ENCODE measurements at places on chromosomes 3 and 15.

GRCh38 chr3:82355228-82355627 is 593.8 kb upstream of the GBE1 start:
- no peak for DNase-seq

DNA sequence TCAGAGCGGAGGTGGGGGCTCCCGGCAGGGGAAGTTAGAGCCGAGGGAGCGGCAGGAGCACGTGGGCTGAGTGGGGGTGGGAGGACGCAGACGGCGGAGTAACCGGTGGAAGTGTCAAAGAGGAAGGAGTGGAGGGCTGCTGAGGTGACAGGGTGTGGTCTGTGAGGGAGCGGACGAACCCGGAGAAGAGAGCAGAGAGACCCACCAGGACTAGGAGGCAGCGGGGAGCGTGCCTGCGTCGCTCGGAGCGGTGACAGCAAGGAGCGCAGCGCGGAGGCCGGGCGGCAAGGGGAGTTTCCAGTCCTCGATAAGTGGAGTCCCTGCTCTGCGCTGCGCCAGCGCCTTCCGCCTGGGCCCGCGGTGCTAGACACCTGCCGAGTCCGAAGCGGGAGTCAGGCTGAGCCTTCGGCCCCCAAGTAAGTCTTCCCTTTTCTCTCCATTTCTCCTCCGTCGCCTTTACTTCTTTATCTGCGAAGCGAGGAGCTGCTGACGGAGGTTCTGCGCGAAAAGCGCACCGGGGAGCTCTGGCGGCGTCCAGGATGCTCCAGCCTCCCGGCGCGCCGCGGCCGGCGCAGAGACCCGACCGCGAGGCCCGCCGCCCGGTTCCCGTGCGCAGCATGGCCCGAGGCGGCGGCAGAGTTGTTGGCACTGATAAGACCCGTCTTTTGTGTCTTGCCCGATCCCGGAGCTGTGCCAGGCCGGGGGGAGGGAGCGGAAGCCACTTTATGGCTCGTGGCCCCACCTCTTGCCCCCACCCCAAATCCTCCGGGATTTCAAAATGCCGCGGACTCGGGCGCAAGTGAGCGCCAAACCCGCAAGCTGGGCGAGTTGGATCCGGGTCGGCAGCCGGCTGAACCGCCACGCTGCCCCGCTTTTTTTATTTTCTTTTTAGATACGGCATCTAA is 533.0 kb upstream of the SEMA6D start:
- no peak for DNase-seq

DNA sequence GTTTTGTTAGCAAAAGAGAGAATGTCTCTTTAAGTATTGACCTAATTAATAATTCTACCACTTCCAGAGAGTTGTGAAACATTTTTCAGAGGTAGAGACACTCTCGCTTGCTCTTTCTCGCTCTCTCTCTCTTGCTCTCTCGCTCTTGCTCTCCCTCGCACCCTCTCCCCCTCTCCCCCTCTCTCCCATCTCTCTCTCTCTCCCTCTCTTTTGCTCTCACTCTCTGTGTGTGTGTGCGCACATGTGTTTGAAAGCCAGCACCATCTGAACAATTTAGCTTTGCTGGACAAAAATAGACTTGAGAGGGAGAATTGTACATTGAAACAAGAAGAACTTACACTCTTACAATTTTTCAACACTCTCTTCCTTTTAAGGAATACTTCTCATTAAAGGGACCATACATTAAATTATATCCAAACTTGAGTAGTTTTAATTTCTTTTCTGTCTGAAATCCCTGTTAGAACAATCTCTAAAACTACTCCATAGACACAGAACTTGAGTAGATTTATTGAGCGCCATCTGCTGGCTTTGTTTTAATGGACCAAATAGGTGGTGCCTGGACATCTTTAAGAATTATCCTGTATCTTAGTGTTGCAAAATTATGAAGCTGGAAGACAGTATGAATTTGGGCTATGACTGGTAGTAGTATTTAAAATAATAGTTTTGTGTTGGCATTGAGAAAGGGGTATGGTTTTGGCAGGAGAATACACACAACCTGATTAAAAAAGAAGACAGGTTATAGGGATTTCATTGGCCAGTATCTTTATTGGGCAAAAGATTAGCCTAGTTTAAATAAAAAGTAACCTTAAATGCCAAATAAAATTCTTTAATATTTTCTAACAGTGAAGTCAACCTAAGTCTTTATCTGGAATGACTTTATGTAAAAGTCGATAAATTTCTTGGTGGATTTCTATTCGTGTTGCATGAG is 124.6 kb downstream of the AKAP13 start:
- DNase-seq = no peak

GRCh38 chr3:150469031-150469930 is 61.2 kb downstream of the TSC22D2 start:
- no peak for DNase-seq

DNA sequence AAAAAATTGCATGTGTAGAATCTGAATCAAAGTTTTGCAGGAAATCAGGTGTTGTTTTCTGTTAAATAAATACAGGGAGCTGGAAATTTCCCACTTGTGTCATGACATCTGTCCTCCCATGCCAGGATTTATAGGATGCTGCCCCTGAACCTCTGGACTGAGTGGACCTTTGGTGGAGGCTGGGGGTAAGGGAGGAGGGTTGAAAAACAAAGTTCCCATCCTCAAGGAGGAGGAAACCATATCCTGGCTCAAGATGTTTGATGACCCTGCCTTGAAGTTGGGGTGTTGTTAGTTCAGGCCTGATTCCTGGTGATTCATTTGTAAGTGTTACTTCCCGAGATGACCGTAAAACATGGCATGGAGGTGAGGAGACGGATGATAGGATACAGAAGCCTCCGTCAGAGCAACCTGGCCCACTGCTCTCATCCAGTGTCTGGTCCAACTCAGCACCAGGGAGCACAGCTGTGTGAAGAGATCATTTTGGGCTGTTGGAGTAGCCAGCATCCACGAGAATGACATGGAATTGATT is 223.6 kb downstream of the CACNA2D3 start:
- DNase-seq = no peak

- no peak for DNase-seq
Measured at GRCh38 chr15:70741677-70742293, 21.6 kb downstream of the UACA start.

- DNase-seq = no peak
Measured at GRCh38 chr3:181290941-181291340, 301.4 kb upstream of the DNAJC19 start.

- peak; percentile 50 for DNase-seq
Measured at GRCh38 chr15:52112203-52112750, 298 bp downstream of the BCL2L10 start.

All from lower lobe of right lung (tissue), 2 donors.